ENCODE measurements at places on chromosomes 4 and X.

DNA sequence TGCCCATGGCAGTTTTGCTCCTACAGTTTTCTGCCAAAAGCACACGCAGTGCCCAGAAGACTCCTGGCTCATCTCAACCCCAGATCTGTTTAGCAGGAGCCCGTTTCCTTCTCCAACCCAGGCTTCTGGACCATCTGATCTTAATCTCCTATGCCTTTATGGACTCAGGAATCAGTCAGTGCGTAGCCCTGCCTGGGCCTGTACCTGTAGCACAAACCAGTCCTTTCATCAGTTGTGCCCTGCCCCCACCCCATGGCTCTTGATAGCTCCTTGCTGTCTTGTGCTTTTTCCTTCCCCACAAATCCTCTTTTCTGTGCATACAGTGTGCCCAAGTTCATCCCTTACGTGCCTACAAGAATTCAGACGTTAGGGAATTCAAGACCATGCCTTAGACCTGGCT is 1.5 kb downstream of the ZNF718 start:
- no peak for DNase-seq

GRCh38 chr4:3284734-3285557 is 7.9 kb upstream of the RGS12 start:
- DNase-seq = no peak

DNA sequence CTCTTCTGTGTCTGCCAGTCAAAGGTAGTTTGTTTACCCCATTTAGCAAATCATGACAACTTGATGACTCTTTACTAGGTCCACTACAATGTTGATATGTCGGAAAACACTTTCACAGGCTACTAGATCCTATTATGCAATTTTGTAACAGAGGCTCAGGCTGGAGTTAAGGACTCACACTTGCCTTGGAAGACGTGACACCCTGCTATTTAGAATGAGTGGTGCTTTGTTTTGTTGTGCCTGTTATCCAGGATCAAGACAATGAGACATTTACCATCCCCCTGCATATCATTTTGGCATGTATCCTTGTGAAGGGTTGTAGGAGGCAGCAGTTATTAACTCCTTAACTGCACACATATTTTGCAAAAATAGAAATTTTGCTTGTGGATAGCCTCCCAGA is 263.7 kb downstream of the IL1RAPL1 start:
- DNase-seq = no peak

GRCh38 chr4:82331814-82332213 is 42.0 kb downstream of the HNRNPD start:
- DNase-seq = no peak

GRCh38 chr4:10346023-10346422 is 111.2 kb downstream of the ZNF518B start:
- no peak for DNase-seq

GRCh38 chr4:183532821-183533220 is 28.0 kb downstream of the ING2 start:
- DNase-seq = no peak

DNA sequence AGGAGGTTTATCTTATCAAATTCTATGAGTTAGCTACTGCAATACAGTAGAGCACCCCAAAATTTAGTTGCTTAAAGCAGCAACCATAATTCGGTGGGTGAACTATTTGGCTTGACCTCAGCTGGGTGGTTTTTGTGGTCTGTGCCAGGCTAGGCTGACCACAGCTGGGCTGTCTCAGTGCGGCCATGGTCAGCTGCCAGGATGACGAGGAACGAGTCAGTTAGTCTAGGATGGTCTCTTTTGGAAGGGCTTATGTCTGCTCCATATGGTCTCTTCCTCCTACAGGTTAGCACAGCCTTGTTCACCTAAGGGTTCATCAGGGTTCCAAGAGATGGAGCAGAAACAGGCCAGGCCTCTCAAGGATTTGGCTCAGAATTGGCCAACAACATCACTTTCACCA is 210.4 kb downstream of the PALLD start:
- no peak for DNase-seq

DNA sequence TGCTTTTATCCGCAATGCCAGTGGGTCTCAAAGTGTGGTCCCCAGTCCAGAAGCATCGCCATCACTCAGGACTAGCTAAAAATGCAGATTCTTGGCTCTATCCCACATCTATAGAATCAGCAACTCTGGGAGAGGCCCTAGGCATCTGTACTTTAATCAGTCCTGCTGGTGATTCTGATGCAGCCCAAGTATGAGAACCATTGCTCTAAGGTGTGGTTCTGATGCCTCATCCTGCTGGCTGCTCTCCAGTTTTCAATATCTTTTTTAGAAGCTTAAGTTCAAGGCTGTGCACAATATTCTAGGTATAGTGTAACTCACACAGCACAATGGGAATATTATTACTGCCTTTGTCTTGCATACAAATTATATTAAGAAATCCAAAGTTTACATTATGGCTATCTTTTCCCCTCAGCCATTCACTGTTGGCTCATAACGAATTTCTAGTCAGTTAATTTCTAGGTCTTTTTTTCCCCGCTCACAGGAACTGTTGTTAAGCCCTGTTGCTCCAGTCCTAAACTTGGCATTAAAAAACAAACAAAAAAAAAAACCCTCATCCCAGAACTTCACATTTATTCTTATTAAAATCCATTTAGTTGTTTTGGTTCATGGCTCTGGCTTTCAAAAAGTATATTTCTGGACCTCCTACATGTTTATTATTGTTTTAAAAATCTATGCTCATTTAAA is 109.1 kb downstream of the PHEX start:
- no peak for DNase-seq

DNA sequence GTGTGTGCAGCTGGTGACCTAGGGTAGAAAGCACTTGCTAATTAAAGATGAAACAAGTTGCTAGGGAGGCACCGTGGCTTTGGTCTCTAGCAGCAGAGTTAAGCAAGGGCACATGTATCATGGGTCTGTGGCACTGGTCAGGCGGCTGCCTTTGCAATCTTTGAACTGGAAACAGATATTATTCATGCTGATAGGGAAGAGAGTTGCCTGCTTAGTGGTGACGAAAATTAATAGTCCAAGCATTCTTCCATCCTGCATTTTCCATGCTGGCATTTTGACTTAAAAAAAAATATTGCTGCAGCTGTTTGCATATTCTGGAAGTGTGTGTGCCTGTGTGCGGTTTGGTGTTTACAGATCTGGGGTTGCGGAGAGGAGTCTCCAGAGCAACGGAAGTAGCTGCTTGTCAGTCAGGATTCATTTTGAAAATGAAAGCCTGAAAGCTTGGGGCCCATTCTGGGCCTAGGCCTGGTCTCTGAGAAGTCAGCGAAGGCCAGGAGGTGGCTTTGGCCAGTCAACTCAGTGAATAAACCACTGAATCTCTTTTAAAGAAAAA is 2.3 kb upstream of the SOWAHD start:
- DNase-seq = no peak

- no peak for DNase-seq
Measured at GRCh38 chr4:105805501-105806120, 89.7 kb upstream of the NPNT start.

GRCh38 chrX:54950730-54951375 is 30.2 kb downstream of the TRO start:
- DNase-seq = peak; percentile 77

GRCh38 chrX:2848871-2849301 is 20.2 kb downstream of the GYG2 start:
- no peak for DNase-seq

DNA sequence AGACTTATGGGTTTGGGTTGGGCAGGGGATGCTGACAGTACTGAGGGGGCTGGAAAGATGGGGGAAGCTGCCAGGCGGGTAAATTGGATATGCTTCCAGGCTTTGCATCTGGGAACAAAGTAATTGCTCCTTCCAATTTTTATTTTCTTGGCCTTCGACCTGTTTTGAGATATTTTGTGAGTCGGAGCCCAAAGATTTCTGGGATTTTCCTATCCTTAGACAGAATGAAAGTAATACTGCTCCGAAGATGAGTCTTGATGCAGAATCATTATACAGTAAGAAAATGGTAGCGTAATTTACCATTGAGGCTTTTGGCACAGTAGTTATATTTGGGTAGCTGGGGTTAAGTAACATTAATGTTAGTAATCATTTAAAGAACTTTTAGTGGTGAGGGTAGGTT is 1.4 kb downstream of the SMARCA5 start:
- no peak for DNase-seq

DNA sequence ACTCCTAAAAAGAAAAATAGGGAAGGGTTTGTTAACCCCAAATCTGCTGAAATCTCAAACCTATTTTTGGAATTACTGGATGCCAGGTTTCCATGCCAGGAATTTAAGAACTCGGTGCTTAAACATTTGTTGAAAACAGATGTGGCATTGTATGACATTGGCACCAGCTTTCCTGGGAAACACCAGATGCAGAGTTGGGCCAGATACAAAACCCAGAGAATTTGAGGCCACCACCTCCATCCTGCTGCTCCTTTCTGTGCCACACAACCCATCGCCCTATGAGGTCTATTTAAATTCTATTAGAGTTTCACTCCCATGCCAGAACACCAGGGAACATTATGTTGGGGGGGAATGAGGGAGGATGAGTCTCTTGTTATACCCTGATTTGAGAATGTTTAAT is 71.7 kb downstream of the ARAP2 start:
- DNase-seq = no peak

GRCh38 chr4:54226404-54227255 is 2.5 kb upstream of the PDGFRA start:
- no peak for DNase-seq

Data from NCI-H1105 (cell line).